ENCODE measurements at places on chromosomes 16 and 17.

DNA sequence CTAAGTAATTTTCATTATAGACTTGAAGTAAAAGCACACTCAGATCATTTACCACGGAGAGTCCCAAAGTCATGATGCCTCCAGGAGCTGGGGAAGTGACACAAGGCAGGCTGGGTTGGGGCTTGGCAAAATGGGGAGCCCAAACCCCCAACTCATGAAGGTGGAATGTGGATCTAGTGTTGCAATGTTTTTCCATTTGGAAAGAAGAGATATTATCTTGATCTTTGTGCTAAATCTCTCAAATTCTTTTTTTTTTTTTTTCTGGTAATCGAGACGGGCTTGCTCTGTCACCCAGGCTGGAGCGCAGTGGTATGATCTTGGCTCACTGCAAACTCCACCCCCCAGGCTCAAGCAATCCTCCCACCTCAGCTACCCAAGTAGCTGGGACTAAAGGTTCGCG lies 7.5 kb upstream of the KCNG4 start:
- no peak for DNase-seq

- no peak for DNase-seq
These were observed 12.0 kb downstream of the USP7 start for GRCh38 chr16:8951447-8952280.

- DNase-seq = peak; percentile 100
These were observed at the start of gene SMPD3 for GRCh38 chr16:68448360-68448970. TSS of gene SMPD3 (minus strand) at chr16:68448508. CDS start at chr16:68372181, 76,327 bp downstream.

GRCh38 chr16:1543085-1543896 lies 9.8 kb downstream of the TMEM204 start:
- no peak for DNase-seq

GRCh38 chr17:61161615-61162134 lies 238.0 kb upstream of the TBX2 start:
- DNase-seq = no peak

GRCh38 chr17:40454613-40454995 lies 11.4 kb downstream of the IGFBP4 start:
- no peak for DNase-seq

DNA sequence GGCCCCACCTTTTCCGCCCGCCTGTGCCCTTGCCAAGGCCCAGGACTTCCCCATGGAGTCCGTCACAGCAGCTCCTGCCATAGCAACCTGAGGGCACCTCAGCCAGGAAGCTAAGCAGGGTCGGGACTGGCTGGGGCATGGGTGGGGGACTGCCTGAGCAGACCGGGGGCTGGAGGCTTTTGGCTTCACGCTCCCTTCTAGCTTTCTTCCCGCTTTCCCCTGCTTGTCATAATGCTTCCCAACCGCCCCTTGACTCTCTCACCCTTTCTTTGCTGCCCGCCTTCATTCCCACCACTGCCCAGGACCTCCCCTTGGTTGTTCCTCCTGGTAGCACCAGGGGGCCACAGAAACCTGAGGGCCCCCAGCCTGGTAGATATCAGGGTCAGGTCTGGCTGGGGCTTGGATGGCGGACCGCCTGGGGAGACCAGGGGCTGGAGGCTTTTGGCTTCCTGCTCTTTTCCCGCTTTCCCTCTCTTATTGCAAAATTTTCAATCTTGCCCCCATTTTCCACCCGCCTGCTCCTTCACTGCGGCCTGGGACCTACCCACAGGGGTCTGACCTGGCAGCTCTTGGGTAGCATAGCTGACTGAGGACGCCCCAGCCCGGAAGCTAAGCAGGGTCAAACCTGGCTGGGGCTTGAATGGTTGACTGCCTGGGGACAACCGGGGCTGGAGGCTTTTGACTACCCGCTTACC lies 2287.7 kb downstream of the TP53TG3F start:
- DNase-seq = no peak

DNA sequence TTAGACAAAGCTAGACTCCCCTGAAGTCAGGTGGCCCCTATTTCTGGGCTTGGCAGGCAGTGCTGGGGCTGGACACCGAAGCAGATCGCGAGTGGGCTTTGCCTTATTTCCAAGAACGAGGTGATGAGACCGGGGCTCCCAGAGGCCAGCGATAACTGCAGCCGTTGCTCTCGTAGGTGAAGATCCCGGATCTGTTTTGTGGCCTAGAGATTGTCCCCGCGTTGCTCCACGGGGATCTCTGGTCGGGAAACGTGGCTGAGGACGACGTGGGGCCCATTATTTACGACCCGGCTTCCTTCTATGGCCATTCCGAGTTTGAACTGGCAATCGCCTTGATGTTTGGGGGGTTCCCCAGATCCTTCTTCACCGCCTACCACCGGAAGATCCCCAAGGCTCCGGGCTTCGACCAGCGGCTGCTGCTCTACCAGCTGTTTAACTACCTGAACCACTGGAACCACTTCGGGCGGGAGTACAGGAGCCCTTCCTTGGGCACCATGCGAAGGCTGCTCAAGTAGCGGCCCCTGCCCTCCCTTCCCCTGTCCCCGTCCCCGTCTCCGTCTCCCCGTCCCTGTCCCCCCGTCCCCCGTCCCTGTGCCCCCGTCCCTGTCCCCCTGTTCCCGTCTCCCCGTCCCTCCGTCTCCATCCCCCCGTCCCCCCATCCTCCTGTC lies 1.5 kb upstream of the TBCD start:
- no peak for DNase-seq

DNA sequence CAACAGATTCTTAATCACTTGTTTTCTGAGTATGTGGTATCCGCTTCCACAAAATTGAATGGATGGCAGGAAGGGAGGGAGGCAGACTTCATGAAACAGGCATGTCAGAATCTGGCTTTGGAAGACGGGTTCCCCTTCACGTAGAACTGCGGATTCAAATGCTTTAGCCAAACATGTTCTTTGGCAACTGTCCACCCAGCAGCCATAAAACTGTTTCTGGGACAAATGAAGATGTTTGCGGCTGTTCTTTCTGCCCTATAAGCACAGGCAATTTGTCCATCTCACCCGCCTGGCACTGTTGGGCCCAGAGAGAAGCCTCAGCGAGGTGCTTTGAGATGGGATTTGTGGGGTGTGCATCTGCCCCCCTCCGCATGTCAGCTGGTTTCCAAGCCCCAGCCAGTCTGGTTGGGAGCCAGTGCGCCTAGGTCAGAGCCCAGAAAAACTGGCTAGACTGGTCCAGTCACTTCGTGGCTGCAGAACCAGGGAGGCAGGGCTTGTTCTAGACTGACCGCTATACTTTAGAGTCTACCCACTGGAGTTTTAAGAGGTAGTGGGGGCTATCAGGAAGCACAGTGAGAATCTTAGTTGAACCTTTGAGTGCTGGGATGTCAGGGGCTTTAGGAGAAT lies 6.3 kb downstream of the CRHR1 start:
- DNase-seq = peak; percentile 59

DNA sequence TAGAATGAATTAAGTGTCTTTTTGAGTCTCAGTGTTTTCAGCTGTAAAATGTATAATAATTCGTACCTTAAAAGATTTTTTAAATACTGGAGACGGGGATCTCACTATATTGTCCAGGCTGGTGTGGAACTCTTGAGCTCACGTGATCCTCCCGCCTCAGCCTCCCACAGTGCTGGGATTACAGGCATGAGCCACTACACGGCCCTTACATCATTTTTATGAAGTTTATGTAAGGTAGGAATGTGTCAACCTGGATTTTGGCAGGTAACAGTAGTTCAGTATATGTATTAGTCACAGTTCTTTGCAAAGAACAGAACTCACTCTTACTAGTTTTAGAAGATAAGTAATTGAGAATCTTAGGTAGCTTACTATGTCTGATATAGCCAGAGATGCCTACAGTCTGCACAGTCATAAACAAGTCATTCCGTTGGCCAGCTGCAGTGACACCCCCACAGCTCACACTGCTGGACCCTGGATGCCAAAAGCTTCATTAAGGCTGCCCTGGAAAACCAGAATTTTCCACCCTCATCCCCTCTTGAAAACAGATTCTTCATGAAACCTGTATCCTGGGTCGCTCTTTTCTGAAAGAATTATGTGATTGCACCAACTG lies 583 bp upstream of the COX6A2 start:
- no peak for DNase-seq

GRCh38 chr17:4733073-4733531 lies 1.9 kb downstream of the MED11 start:
- no peak for DNase-seq

DNA sequence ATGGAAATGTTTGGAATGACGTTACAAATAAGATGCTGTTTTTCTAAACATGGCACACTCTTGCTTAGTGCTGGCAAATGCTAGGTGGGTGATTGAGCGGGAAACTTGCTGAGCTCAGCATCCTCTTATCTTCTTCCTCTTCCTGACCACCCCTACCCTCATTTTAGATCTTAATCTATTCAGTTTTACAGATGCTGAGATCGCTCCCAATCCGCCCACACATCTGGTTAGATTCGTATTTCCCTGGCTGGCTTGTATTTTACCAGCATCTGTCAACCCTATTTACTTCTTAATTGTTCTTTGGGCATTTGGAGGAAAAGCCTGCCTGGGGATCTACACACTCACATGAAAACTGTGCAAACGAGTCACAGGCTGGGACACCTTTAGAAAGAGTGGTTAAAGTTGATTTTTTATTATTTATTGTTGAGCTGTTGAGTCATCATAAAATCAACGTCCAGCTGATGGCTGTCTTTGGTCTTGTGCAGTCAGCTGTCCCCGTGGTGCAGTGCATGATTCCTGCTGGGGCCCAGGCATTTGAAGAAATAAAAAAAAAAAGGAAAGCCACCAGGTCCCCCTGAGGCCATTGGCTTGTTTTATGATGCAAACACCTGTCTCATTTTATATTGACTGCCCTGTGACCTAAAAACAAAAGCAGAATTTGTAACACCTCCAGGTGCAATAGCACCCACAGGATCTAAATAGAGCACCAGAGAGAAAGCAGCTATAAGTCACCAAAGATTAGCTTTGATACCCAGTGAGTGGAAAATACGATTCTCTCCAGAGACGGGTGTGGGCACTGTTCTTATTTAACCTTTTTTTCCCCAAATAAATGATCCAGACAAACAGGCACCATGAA lies 258.6 kb downstream of the HS3ST3B1 start:
- DNase-seq = no peak

GRCh38 chr16:27572711-27573110 lies 22.8 kb downstream of the KATNIP start:
- no peak for DNase-seq

DNA sequence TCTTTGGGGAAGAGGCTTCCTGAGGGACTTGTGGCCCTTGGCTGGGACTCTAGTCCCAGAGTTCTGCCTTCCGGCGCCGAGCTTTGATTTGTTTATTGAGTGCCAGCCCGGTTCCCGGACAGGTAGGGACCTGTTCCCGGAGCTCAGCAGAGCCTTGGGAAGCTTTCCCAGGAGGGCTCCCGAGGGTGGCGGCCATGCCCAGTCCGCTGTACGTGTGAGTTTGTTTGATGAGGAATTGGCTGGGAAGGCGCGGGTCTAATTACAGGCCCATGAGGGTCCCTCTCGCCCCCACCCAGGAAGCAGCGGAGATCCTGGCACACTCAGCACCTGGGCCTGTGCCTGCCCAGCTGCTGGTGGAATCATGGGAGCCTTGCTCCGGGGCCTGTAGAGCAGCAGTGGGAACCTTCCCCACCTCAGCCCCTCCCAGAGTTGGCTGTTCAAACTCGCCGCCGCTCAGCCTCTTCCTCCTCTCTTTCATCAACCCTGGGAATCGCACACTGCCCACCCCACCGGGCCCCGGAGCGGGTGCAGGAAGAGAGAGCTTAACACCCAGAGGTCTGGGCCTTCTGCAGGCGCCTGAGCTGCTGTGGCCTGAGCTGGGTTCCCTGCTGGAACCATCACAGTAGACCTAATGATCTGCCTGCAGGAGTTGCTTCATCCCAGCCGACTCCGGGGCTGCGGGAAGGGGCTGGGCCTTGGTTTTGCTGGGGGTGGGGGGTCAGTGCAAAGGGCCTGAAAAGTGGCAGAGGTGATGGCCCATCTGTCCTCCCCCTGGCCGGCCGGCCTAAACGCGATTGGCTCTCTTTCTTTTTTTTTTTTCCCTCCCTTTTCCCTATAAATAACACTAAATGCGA lies 313.7 kb downstream of the SEC14L1 start:
- DNase-seq = no peak

DNA sequence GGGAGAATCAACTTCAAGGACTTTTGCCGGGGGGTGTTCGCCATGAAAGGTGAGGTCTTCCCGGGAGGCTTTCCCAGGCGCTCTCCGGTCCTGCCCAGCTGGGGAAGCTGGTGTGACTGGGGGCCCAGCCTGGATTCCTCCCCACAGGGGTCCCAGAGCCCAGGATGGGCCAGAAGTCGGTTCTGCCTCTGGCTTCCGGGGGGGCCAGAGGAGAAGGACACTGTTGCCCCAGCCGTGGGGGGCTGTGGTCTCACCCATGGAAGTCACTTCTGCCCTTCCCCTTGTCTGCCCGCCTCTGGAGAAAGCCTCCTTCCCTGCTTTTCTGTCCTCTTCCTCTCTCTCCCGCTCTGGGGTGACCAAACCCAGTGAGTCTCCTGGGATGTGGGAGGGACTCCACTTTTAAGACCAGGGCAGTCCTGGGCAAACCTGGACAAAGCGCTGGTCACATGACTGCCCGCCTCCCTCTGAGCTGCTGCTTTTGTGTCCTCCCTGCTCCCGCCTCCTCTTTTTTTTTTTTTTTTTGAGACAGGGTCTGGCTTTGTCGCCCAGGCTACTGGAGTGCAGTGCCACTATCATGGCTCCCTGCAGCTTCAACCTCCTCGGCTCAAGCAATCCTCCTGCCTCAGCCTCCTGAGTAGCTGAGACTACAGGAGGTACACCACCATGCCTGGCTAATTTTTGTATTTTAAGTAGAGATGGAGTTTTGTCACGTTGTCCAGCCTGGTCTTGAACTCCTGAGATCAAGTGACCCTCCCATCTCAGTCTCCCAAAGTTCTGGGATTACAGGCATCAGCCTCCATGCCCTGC lies 40.6 kb downstream of the RAB11FIP4 start:
- no peak for DNase-seq

DNA sequence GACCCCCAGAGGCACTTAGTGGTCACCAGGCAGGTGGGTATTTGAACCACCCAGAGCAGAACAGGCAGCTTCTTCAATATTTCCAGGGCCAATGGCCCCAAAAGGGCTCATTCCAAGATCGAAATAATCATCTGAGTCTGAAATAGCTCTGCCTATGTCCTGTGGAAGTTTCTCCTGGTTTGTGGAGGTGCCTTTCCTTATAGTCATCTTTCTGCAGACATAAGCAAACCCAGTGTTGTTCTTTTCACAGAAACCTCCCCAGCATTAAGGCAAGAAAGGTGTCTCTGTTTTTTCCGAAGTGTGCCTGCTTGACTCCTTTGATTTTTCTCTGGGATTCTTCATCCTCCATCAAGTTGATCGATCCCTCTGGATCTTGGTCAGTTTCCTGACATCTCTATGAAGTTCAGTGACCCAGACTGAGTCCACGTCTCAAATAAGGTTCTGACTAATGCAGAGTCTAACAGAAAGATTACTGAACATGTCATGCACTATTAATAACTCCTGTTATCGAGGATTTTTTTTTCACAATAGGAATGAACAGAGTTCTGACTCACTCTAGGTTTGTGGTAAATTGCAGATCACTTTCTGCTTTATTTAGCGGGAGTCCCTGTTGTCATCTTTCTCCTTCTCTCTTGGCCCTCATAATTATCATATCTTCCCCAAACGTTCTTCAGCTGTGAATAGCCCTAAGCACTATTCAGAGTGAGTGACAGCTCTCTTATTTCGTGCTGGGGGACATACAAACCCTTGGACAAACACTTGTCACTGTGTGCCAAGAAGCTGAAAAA lies 1.5 kb downstream of the LRRC3C start:
- DNase-seq = no peak

- DNase-seq = no peak
These were observed 90.7 kb downstream of the WWP2 start for GRCh38 chr16:69852815-69853214.

GRCh38 chr17:48835971-48836370 lies 5.1 kb downstream of the CALCOCO2 start:
- DNase-seq = peak; percentile 39
